ENCODE measurements at places on chromosomes 5 and 9.

GRCh38 chr9:653856-654387, 187.6 kb upstream of the DMRT1 start:
- no peak for DNase-seq

GRCh38 chr9:136378170-136379002, 4.9 kb upstream of the CARD9 start:
- no peak for DNase-seq

DNA sequence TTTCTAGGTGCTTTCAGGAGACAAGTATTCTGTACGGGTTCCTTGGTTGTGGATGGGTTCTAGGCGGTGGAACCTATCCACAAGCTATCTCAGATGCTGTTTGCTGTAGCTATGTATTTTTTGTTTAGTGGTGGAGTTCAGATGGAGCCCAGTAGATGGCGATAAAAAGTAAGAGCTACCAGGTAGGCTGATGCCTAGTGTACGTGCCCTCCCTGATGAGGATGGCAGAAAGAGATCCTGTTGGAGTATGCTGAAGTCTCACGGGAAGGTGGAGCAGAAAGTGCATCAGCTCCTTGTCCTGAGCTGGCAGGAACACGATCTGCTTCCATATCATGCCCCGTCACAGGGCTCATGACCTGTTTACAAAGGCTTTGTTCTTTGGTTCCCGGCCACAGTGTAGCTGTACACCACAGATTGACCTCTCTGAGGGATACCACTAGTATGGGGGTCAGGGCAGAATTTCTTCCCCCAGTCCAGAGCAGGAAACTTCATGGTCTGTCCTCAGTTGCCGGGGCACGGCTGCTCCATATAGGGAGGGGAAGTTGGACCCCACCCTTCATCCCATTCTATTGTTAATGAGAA, 12.6 kb upstream of the UGT3A2 start:
- DNase-seq = peak; percentile 75

- DNase-seq = no peak
These were observed 123.2 kb downstream of the FGF18 start for GRCh38 chr5:171542525-171543140.

GRCh38 chr5:16497546-16497945, 31.9 kb upstream of the ZNF622 start:
- DNase-seq = no peak

GRCh38 chr5:37710965-37711364, 128.9 kb downstream of the GDNF start:
- DNase-seq = no peak

- no peak for DNase-seq
These were observed 4.2 kb upstream of the IRX2 start for GRCh38 chr5:2755681-2756171.

- no peak for DNase-seq
These were observed 3.2 kb upstream of the PJA2 start for GRCh38 chr5:109412981-109413402.

GRCh38 chr9:30012622-30013021, 2371.8 kb upstream of the ACO1 start:
- DNase-seq = no peak

DNA sequence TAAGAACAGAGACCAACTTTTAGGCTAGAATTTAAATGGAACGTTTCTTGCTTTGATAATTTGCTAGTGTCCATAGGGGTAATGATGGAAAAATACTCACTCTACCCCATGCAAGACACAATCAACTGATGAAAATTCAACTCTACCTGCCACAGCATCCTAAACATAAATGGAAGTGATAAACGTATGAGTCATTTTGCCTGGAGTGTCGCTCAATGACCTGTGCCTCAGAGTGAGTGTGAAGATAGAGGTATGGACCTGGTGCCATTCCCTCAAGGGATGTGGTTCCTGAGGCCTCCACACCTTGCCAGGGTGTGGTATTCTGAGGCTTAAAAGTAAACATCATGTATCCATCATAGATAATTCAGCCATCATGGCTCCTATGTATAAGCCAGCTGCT, 14.0 kb downstream of the ARL14EPL start:
- no peak for DNase-seq

DNA sequence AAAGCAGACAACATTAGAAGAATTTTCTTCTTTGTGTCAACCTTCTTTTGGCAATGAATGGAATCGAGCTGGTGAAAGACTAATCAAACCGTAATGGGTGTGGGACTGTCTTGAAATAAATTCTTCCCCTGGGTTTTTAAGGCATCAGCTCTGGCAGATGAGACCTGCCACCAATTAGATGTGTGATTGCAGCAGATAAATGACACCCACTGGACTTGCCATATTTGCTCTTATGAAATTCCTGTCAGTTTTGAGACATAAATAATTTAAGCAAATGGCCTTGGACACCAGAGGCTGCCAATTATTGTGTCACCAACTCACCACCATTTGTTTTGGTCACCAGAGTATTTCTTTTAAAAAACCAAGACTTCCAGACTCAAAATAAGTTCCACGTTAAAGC, 135.9 kb upstream of the RGMB start:
- no peak for DNase-seq

- DNase-seq = no peak
These were observed 255.9 kb upstream of the IRX1 start for GRCh38 chr5:3339798-3340115.

- no peak for DNase-seq
These were observed 58.7 kb downstream of the PRDM6 start for GRCh38 chr5:123147741-123148140.

DNA sequence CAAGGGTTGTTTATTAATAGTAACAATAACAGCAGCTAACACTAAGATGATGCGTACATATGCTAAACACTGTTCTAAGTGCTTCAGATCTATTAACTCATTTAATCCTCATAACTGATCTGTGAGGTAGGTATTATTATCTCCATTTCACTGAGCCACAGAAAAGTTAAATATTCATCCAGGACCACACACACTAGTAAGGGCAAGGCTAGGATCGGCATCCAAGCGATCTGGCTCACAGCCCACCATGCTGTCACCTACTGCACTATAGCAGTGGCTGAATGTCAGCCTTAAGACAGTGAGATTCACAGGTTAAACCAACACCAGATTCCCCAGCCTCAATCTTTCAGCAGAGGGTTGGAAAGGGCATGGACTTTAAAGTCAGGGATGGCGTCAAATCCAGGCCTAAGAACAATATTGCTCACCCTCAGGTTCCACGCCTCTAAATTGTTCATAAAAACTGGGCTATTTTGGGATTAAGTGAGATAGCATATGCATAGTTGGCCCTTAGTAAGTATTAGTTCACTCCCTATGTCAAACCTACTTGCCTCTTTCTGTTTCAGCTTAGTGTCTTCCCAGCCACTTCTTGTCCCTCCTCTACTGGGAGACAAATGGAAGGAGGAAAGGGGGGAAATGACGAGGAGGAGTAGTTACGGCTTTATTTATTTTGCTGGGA, 150.8 kb downstream of the MAPKAP1 start:
- no peak for DNase-seq

DNA sequence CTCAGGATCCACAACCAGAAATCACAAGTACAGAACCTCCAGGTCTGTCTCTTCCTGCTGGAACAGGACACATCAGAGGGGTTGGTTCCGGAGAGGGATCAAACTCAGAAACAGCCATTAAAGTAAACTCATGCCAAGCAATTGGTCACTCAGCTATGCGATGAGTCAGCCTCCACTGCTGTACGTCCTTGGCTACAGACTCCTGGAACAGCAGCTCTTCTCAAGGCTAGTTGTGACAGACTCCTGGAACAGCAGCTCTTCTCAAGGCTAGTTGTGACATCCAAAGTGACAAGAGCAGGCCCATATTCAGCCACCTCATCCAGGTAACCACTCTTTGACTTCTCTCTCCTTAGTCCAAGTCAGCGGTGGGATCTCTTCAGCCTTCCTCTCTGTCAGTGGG, at the start of gene SPINK13:
SPINK13 (plus strand) TSS at position 229 of the 400 bp plus-strand sequence. CDS start 1,279 bp downstream, outside the sequence.
- no peak for DNase-seq

DNA sequence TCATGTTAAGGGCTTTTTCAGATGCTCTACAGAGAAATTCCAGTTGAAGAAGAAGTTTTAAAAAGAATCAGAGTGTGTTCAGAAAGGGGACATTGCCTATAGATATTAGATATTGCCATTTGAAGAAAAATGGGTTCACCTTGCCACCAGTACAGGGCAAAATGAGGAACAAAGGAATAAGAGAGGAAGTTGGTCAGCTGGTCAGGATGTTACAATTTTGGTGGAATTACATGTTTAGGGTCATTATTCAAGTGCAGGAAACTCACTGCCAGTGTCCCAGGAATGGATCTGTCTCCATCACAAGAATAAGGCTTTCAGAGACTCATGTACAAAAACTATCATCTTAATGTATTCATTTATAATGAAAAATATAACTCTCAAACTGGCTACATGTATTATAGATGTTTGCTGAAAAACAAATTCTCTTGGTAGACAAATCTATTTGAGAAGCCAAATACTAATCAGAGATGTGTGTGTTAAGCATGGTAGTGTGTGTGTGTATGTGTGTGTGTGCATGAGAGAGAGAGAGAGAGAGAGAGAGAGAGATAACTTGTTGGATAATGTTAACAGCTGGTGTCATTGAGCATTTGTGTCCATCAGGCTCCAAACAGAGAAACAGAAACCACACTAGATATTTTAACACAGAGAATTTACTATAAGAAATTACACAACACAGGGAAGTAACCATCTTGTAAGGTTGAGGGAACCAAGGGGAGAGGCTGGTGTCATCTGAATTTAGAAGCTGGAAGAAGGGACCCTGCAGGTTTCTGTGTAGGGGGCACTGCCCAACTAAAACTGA, 5.0 kb upstream of the C1QTNF3 start:
- no peak for DNase-seq

GRCh38 chr5:138922494-138922893, 47.4 kb upstream of the LRRTM2 start:
- no peak for DNase-seq

- DNase-seq = no peak
These were observed 254.8 kb downstream of the ADGRV1 start for GRCh38 chr5:90813392-90813791.

- DNase-seq = no peak
These were observed 55.3 kb downstream of the RPS23 start for GRCh38 chr5:82222597-82223574.

DNA sequence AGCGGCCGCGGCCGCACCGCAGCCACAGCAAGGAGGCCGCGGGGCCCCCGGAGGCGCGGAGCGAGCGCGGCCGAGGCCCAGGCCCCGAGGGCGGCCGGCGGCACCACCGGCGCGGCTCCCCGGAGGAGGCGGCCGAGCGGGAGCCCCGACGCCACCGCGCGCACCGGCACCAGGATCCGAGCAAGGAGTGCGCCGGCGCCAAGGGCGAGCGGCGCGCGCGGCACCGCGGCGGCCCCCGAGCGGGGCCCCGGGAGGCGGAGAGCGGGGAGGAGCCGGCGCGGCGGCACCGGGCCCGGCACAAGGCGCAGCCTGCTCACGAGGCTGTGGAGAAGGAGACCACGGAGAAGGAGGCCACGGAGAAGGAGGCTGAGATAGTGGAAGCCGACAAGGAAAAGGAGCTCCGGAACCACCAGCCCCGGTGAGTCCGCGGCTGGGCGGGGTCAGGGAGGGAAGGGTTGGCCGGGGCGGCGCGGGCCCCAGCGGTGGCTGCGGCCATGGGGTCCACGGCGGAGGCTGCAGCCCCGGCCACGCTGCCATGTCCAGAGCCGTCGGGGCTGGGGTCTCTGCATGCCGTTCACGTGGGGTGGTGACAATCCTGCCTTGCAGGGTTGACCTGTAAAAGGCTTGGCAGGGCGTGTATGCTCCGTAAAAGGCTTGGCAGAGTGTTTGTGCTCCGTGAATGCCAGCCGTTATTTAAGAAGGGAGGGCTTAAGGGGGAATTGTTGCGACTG, 146.0 kb downstream of the CACNA1B start:
- DNase-seq = peak; percentile 33

- no peak for DNase-seq
These were observed 102.7 kb upstream of the VCAN start for GRCh38 chr5:83368835-83369234.

GRCh38 chr5:154168395-154168794, 22.1 kb upstream of the GALNT10 start:
- DNase-seq = no peak

DNA sequence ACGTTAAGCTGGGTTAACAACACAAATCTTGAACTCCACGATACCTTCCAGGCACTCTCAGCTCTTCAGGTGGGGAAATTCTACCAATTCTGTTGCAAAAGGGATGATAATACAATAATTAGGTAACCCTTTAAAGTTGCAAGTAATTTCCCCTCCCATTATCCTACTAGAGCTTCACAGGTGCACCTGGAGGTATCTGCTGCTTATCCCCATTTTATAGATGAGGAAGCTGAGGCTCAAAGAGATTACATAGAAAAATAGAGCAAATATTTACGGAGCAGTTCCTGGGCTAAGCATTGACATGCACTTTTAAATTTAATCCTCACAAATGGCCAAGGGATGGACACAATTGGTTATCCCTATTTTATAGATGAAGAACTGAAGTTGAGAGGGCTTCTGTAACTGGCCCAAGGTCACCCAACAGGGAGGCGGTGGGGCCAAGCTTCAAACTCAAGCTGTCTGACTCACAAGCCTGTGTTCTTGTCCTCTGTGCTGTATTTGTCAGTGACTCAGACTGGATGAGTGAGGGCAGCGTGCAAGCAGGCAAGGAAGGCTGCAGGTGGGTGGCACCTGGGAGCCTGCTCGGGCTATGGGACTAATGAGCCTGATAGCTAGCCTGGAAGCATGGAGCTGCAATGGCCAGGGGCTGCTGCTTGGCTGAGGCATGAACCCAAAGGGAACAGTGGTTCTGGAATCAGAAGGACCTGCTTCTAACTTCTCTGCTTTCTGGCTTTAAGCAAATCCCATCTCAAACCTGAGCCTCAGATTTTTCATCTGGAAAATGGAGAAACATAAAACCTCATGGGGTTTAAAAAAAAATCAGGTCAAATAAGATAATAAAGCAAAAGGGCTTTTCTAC, 105.5 kb downstream of the PDE6A start:
- no peak for DNase-seq

DNA sequence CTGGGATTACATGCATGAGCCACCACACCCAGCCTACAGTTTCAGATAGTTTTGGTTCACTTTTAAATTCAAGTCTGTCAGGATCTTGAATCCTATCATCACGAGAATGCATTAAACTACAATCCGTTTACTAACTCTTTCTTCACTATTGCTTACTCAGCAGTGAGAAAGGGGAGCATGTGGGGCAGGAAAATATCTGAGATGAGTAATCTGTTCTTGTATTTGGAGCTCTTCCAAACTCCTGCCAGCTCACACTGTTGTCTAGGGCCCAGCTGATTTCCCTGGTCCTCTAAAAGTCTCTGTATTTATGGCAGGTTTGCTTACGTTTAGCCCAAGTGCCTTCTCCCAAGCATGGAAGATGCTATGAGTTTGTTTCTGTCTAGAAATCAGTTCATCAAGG, 152.2 kb downstream of the FGF18 start:
- no peak for DNase-seq

GRCh38 chr9:81069923-81070322, 619.4 kb downstream of the TLE1 start:
- no peak for DNase-seq

All from D341Med (cell line).